A549 treated with AZD2906 at 1 μM for 4 hours (cell line): ENCODE measurements at places on chromosomes 11 and 22. TPM values are rescaled to one million over a fixed set of nuclear protein-coding genes. Genes with fewer than 3 reads are reported as not detected.

SPINDOC gene
- 33.4 to 49.4 TPM (median 47.4 TPM) in 5 replicates for total RNA-seq

APOL5 gene
- total RNA-seq = not detected in 5 replicates

SLC3A2 gene
- 893 to 1,052 TPM (median 950 TPM) in 5 replicates for total RNA-seq

ACR gene
- 0.06 to 0.08 TPM in 2 of 5 replicates, not detected in the others for total RNA-seq

FAU gene
- 834 to 1,066 TPM (median 993 TPM) in 5 replicates for total RNA-seq

OR5I1 gene
- total RNA-seq = not detected in 5 replicates

PIWIL4 gene
- total RNA-seq = 0.15 to 0.30 TPM (median 0.21 TPM) in 5 replicates

OR8D4 gene
- not detected in 5 replicates for total RNA-seq

SCGB1A1 gene
- total RNA-seq = 0.23 to 0.69 TPM (median 0.37 TPM) in 3 of 5 replicates, not detected in the others

GAL gene
- 12.0 to 27.0 TPM (median 22.8 TPM) in 5 replicates for total RNA-seq

HYLS1 gene
- 10.9 to 12.1 TPM (median 11.9 TPM) in 5 replicates for total RNA-seq

NXPE4 gene
- total RNA-seq = not detected in 5 replicates
